Substantia nigra (tissue), 51 donors: ENCODE measurements at places on chromosomes 1 and 21.

GRCh38 chr1:81597720-81598426 is 202.9 kb upstream of the ADGRL2 start:
- DNase-seq: no peak

DNA sequence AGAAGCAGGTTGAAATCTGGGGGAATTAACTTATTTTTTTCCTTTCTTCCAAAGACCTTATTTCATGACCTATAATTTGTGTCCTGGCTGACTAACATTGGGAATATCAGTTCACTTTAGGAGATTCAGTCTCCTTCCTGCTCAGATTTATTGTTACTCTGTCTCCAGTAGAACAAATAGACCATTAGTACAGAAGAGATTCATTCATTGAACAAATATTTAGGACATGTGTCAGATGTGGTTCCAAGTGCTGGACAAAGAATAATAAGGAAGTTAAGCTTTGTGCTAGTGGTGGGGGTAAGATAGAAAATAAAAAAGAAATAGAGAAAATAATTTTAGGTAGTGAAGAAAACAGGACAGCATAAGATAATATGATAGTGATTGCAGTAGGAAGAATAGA is 20.3 kb downstream of the ZMYM4 start:
- DNase-seq: no peak

GRCh38 chr1:109275706-109276345 is 7.1 kb downstream of the PSRC1 start:
- DNase-seq: no peak

DNA sequence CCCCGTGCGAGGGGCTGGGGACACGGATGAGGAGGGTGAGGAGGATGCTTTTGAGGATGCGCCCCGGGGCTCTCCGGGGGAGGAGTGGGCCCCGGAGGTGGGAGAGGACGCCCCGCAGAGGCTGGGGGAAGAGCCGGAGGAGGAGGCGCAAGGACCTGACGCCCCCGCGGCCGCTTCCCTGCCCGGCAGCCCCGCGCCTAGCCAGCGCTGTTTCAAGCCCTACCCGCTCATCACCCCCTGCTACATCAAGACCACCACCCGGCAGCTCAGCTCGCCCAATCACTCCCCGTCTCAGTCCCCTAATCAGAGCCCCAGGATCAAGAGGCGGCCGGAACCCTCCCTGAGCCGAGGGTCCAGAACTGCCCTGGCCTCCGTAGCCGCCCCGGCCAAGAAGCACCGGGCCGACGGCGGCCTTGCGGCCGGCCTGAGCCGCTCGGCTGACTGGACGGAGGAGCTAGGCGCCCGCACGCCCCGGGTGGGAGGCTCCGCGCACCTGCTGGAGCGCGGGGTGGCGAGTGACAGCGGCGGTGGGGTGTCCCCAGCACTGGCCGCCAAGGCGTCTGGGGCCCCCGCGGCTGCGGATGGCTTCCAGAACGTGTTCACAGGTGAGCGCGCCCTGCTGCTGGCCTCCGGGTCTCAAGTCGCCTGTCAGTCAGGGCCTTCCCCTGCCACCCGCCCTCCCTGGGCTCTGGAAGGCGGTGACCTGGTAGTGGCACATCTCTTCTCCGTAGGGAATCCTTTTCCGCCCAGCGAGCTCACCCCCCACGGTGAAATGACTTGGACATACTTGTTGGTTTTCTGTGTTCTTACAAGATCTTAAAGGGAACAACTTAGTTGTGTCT is 1.7 kb downstream of the FMN2 start:
- no peak for DNase-seq

GRCh38 chr21:34936371-34936789 is 112.7 kb downstream of the RUNX1 start:
- no peak for DNase-seq

DNA sequence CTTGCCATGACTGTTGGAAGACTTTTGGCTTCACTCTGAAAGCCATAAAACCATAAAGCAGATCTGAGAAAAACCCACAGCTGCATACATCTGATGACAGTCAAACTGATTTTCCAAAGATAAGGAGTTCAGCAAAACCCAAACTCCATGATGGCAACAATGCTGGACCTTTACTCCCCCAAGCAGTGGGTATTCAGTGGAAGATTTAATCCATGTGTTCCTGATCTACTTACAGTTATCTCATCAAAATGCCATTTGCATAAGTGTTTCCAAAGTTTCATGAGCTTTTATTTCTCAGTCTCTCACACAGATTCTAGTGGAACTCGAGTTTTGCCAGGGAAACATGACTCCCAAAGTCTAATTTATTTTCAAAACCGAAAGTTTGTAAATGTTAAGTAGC is 184.9 kb downstream of the ZC3H11B start:
- DNase-seq: no peak

- no peak for DNase-seq
Measured at GRCh38 chr1:223747838-223748335, 35.5 kb downstream of the CAPN2 start.

- DNase-seq: no peak
Measured at GRCh38 chr1:27581823-27582243, 22.1 kb downstream of the AHDC1 start.

GRCh38 chr1:59699227-59699847 is 115.4 kb upstream of the HOOK1 start:
- no peak for DNase-seq

GRCh38 chr21:29052224-29052623 is 21.2 kb downstream of the CCT8 start:
- no peak for DNase-seq

DNA sequence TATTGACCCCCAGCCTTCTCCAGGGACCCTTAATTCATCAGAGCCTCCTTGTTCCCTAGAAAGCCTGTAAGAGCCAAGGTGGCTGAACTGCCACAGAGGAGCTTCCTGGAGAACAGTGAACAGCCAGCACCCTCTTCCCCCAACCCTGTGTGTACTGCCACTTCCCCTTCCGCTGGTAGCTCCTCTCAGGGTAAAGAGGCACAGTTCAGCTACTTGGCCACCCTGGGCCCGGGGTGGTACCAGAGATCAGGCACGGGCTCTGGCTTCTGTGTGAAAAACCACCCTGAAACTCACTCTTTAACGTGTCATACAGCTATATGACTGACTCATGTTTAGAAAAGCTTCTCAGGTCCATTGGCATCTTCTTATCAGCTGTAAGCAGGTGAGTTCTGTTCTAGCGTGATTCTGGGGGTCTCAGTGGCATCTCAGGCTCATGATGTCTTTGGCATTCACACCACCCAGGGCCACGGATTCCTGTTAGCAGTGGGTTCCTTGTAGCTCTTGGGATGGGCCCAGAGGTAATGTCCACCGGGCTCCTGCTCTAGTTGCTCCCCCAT is 22.4 kb downstream of the ARMH1 start:
- DNase-seq: no peak
